Type B pancreatic cell (in vitro differentiated cells): ENCODE measurements at places on chromosomes 3 and 15.

- H3K4me1 ChIP-seq: peaks cover 73% of the 10 kb centered on the region
- no peaks in the 10 kb centered on the region for H3K27me3 ChIP-seq
Measured at GRCh38 chr3:46946856-46947545, 29.5 kb downstream of the CCDC12 start.

DNA sequence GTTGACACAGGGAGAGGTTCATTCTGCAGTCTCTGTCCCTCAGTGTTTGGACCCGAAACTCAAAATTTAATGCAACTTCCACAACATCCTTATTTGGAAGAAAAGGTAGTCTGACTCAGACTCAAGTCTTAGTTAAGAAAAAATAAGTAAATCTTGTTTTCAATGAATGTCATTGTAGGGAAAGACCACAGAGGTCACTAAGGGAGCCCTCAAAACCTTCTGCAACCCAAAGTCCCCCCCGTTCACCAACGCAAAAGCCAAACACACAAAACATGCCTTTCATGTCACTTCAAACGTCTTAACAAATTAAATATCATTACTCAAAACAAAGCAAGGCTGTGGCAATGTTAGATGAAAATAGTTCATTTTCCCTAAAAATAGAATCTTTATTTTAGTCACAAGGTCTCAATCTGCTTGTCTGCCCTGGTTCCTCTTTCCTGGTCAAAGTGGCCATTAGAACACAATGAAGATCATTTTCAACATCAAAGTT is 20.9 kb upstream of the SSUH2 start:
- peaks cover 3% of the 10 kb centered on the region for H3K27me3 ChIP-seq
- no peak overlapping the region for H3K27ac ChIP-seq
- DNase-seq: no peak
- H3K4me3 ChIP-seq: no peak overlapping the region
- peaks cover 21% of the 10 kb centered on the region for H3K4me1 ChIP-seq
- no peaks in the 10 kb centered on the region for H3K36me3 ChIP-seq

DNA sequence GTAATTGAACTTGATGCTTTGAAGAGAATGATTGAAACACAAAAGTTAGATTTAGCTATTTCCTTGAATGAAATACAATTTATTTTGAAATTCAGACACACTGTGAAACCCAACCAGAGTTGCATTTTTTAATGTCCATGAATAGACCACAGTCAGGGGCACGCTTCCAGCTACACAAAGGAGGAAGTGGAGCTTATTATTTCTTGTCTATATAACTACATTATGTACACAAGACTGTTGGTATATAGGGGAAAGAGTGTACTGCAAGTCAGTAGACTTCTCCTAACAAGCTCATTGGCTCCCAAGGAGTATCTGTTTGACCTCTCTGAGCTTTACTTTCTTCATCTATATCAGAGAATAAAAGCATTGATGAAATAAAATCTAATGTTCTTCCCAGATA is 326.2 kb downstream of the RYR3 start:
- H3K36me3 ChIP-seq: no peaks in the 10 kb centered on the region
- no peak overlapping the region for H3K27ac ChIP-seq
- DNase-seq: no peak
- H3K27me3 ChIP-seq: peaks cover 20% of the 10 kb centered on the region

- H3K27ac ChIP-seq: no peak overlapping the region
- no peak overlapping the region for H3K4me3 ChIP-seq
- H3K27me3 ChIP-seq: no peaks in the 10 kb centered on the region
- no peaks in the 10 kb centered on the region for H3K4me1 ChIP-seq
- no peak for DNase-seq
Measured at GRCh38 chr15:52496776-52497470, 31.8 kb downstream of the MYO5A start.

DNA sequence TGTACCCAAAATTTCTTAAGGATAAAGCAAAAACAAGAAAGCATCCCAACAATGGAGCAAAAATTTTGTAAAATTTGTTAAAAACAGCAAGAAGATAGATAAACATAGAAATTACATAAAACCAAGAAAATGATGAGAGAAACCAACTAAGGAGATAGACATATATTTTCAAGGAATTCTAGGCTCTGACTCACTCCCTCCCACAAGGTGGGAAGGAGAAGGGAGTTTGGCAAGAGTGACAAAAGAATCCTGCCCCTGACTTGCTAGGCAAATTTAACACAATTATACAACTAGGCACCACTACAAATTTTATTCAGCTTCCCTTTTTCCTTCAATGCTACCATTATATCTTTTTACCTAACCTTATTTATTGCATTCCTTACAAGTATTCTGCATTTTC is 70.9 kb downstream of the MYO9A start:
- no peak overlapping the region for H3K4me3 ChIP-seq
- no peak for DNase-seq
- peaks cover 5% of the 10 kb centered on the region for H3K4me1 ChIP-seq
- peaks cover 22% of the 10 kb centered on the region for H3K36me3 ChIP-seq

- no peaks in the 10 kb centered on the region for H3K36me3 ChIP-seq
- no peak for DNase-seq
- no peak overlapping the region for H3K4me3 ChIP-seq
- H3K4me1 ChIP-seq: peaks cover 26% of the 10 kb centered on the region
- peaks cover 3% of the 10 kb centered on the region for H3K27me3 ChIP-seq
- H3K27ac ChIP-seq: no peak overlapping the region
Measured at GRCh38 chr15:29889542-29890329, 67.5 kb upstream of the TJP1 start.

DNA sequence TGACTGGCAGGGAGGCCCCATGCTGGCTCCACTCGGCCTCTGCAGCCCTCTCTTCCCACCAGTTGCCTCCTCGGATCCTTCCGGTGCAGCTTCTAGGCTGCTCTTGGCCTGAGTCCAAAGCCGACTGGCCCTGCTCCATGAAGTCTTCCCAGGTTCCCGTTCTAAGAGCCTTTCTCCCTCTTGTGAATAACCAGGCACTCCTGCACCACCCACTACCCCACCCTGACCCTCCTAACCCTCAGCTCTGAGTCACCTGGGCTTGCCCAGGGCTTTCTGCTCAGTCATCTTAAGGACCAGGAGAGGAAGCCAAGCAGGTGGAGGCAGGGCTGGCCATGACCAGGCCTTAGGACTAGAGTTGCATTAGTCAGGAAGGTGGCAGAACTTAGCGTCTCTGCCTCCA is 28.1 kb upstream of the CNBP start:
- no peak overlapping the region for H3K4me3 ChIP-seq
- H3K27me3 ChIP-seq: no peaks in the 10 kb centered on the region
- no peak overlapping the region for H3K27ac ChIP-seq
- no peaks in the 10 kb centered on the region for H3K4me1 ChIP-seq

GRCh38 chr15:41483519-41483918 is 10.2 kb upstream of the ITPKA start:
- no peaks in the 10 kb centered on the region for H3K27me3 ChIP-seq
- H3K4me3 ChIP-seq: no peak overlapping the region
- peaks cover 31% of the 10 kb centered on the region for H3K36me3 ChIP-seq
- H3K27ac ChIP-seq: no peak overlapping the region
